ENCODE measurements at places on chromosomes 16 and 17. TPM values are rescaled to one million over a fixed set of nuclear protein-coding genes. Genes with fewer than 3 reads are reported as not detected.

GLIS2 gene
- polyA plus RNA-seq: 4.8 TPM

DNAH17 gene
- polyA plus RNA-seq: not detected

CES1 gene
- polyA plus RNA-seq: 0.39 TPM

VAT1L gene
- 6.5 TPM for polyA plus RNA-seq

SLC47A1 gene
- 0.22 TPM for polyA plus RNA-seq

PRRT2 gene
- polyA plus RNA-seq: 4.5 TPM

CEP95 gene
- 17.6 TPM for polyA plus RNA-seq

KRT34 gene
- 151 TPM for polyA plus RNA-seq

CCL8 gene
- polyA plus RNA-seq: 0.11 TPM

HASPIN gene
- 2.1 TPM for polyA plus RNA-seq

IRX5 gene
- polyA plus RNA-seq: 1.8 TPM

ZNF597 gene
- polyA plus RNA-seq: 1.5 TPM

DNAH9 gene
- not detected for polyA plus RNA-seq

SPEM3 gene
- polyA plus RNA-seq: not detected

KRTAP4-9 gene
- not detected for polyA plus RNA-seq

HIRIP3 gene
- 7.7 TPM for polyA plus RNA-seq

DNA sequence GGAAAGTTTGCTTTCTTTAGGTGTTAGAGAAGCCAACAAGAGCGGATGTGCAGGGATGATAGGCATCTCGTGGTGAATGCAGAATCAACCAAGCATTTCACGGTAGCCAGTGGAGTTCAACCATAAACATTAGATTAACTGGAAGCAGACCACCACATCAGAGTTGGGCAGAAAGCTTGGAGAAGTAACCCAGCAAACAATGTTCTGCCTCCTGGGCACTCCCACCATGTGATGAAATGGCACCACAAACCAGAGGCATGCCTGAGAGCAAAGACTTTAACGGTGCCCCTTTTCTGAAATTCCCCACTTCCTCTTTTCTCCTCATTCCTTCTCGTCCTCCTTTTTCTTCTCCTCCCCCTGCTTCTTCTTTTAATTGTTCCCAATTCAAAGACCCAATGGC, 193.5 kb upstream of the ANKFN1 start:
- no peak for DNase-seq

GRCh38 chr17:5714993-5715392, 130.7 kb upstream of the NLRP1 start:
- DNase-seq: no peak

GRCh38 chr17:80696456-80696855, 151.8 kb downstream of the RPTOR start:
- DNase-seq: no peak

- DNase-seq: no peak
Observed at GRCh38 chr16:68131813-68132706, 46.9 kb downstream of the NFATC3 start.

DNA sequence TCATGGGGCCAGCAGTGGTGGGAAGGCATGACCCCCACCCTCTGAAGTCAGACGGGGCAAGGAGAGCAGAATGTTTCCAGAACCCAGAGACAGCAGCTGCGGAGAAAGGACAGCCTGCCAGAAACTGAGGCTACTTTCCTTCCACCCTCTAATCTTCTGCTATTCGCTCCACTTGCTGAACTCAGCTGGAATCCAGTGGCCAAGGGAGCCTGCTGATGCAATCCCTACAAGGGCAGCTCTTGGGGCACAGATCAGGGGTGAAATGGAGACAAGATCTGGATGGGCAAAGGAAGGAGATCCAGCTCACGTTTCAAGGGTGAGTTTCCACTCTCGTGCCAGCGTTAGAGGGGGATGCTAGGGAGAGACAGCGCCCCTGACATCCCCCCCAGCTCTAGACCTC, 479.1 kb downstream of the SLC39A11 start:
- DNase-seq: no peak

DNA sequence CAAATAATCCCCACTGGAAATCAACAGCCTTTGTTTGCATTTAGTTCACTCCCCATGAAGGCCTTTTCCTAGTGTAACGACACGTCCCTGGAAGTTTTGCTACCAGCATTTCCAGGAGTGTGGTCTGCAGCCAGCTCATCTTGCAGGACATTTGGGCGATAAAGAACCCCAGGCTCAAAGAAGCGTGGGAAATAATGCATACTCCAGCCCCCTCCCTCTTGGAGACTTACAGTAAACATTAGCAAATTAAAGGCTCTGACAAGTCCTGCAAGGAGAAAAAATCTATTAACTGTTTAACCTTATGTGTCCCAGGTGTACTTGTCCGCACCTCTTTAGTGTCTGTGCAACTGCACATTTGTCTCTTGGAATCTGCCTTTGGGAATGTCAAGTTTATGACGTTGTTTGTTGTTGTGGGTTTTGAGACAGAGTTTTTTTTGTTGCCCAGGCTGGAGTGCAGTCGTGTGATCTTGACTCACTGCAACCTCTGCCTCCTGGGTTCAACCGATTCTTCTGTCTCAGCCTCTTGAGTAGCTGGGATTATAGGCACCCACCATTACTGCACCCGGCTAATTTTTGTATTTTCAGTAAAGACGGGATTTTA, 131.1 kb downstream of the ABCC1 start:
- DNase-seq: no peak

- no peak for DNase-seq
Observed at GRCh38 chr17:30808785-30809286, 15.7 kb downstream of the CRLF3 start.

- DNase-seq: no peak
Observed at GRCh38 chr17:68221786-68222185, 26.1 kb upstream of the AMZ2 start.

- DNase-seq: no peak
Observed at GRCh38 chr16:68369697-68370580, 59.1 kb downstream of the PRMT7 start.

GRCh38 chr16:49560004-49560830, 186.6 kb downstream of the C16orf78 start:
- no peak for DNase-seq

DNA sequence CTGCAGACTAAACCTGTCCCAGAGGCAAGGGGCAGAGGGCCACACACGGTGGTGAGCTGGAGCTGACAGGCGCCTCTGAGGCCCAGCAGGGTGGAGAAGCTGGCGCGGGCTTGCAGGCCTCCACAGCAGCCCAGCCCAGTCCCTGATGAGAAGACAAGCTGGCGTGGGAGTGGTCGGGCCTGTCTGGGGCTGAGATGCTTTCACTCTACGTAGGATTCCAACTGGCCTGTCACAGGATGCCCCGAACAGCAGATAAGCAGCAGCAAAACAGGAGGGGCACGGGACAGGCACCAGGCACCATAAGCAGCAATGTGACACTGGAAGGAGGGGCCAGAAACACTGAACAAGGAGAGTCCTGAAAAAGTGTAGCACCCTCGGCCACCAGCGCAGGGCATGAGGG, 40.1 kb downstream of the PEMT start:
- no peak for DNase-seq

DNA sequence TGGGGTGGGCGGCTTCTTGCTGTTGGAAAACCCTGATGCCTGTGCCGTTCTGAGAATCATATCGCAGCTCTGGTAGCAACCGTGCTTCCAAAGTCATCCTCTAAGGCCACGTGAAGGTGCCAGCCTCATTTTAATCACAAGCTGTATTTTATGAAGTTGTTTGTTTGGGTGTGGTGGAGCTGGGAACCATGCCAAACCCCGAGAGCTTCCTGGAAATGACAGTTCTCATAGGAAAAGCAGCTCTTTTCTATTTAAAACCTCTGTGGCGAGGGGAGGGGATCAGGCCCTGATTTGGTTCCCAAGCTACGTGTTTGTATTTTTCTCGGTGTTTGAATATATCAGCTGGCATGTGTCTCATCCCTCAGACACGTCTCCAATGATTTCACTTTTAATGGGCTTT, 21.7 kb downstream of the KNOP1 start:
- peak; percentile 82 for DNase-seq

- no peak for DNase-seq
Observed at GRCh38 chr16:84183911-84184591, 2.8 kb downstream of the TAF1C start.

GRCh38 chr16:14564861-14565687, 65.0 kb downstream of the PARN start:
- DNase-seq: peak; percentile 9

- no peak for DNase-seq
Observed at GRCh38 chr16:87982581-87983041, 31.4 kb downstream of the BANP start.

GRCh38 chr16:83561876-83562275, 245.9 kb upstream of the HSBP1 start:
- DNase-seq: no peak

GRCh38 chr17:21039839-21040575, 2.8 kb downstream of the USP22 start:
- DNase-seq: no peak

GRCh38 chr16:25011891-25012514, 3.2 kb downstream of the ARHGAP17 start:
- no peak for DNase-seq

DNA sequence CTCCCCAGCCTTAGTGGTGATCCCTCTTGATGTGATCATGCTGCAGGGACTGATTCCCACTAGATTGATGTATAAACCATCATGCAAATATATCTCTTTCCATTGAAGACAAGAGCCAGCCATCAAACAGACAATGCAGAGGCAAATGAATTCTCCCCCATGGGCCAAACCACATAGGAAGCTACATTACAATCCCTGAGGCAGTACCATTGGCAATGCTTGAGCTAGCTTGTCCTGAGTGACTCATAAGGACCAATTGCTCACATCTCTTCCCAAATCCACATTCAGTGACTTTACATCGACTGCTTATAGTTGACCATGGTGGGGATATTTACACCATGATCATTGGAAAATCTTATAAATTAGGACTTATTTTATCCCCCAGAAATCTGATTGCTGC, 242.2 kb downstream of the SHISA9 start:
- DNase-seq: no peak

DNA sequence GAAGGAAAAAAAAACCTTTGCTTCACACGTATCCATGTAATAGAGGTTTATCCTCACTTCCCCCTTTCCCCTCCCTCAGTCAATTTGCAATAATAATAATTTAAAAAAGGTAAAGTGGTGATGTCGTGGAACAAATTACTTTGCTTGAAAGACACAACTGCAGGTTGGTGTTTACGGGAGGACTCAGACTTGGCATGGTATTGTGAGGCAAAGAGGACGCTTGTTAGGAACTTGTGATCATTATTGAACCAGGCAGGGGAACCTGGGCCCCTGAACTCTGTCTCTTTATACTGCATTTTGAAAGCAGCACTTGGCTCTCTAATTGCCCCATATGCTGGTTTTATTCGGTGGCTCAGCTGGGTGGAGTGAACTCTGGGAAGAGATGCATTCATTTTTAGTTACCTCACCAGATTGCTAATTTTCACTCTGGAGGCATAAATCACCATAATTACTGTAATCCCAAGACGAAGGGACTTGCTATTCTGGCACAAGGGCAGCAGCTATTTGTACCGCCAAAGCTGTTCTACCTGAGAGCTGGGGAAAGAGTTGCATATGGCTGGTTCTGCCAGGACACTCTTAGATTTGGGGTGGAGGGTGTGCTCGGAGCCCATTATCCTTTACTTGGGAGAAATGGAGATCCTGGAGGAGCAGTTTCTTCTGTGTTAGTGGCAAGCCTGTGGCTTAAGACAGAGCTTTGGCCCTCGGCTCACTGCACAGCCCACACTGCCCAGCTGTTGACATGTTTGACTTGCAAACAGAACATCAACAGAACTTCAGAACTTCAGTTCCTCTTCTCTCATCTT, 5.7 kb upstream of the DHX8 start:
- DNase-seq: no peak

DNA sequence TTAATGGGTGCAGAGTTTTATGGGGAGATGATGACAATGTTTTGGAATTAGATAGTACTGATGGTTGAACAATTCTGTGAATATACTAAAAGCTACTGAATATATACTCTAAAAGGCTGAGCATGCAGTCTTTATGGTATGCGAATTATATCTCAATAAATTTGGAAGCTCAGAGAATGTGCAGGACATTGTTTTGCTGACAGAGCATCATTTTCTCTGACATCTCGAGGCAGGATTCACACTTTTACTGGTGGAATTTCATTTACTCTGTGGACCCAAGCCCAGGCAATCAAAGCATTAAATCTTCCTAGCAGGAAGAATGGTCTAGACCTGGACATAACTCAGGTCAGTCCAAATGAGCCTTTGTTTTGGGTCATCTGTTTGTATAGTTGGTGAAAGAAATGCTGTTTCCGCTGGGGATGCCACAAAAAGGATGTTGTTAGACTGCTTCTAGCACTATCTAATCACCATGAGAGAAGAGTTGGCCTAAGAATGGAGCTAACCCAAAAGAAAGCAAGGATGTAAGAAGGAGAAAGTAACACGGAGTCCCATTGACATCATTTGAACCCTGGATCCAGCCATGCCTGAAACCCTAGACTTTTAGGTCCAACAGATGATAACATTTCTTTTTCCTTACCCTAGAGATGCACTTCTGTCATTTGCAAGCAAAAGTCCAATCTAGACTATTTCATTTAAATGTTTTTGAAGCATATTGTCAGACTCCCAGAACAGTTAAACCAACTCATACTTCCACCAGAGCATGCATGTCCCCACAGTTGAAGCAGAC, 18.8 kb upstream of the USP10 start:
- no peak for DNase-seq

GRCh38 chr16:67613808-67614207, 31.1 kb upstream of the CARMIL2 start:
- no peak for DNase-seq

GRCh38 chr16:27907457-27907972, 156.0 kb downstream of the GSG1L start:
- DNase-seq: no peak

GRCh38 chr17:77927777-77928518, 30.6 kb upstream of the TNRC6C start:
- no peak for DNase-seq

All from BJ (cell line).